H1 (cell line): ENCODE measurements at places on chromosomes 4 and X.

GRCh38 chr4:2572076-2572475, 35.6 kb downstream of the FAM193A start:
- no peak for DNase-seq

- DNase-seq: peak; percentile 56
These were observed at the start of gene GLRA2 for GRCh38 chrX:14529290-14529989. GLRA2 (plus strand) TSS chrX:14529536; CDS start chrX:14530058, 522 bp downstream.

DNA sequence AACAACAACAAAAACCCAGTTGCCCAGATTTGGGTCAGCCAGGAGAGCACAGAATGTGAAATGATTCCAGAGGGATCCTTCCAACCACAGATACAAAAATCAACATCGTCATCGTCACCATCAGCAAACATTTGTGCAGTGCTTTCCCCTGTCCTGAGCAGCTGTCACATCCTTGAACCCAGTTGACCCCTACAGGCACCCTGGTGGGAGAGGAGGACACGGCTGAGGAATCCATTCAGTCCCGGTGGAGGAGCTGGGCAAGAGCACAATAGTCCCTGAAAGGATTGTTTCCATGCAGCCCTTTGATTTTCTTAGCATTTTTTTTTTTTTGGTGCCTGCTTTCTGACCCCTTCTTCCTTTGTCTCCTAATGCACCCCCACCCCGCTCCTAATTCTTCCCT, 37.1 kb upstream of the STX18 start:
- no peak for DNase-seq

GRCh38 chr4:154590329-154591006, at the start of gene FGA:
FGA (minus strand) TSS chr4:154590742; CDS start chr4:154590687, 55 bp downstream.
- no peak for DNase-seq

- DNase-seq: no peak
These were observed 6.3 kb upstream of the SH3KBP1 start for GRCh38 chrX:19893727-19894126.

DNA sequence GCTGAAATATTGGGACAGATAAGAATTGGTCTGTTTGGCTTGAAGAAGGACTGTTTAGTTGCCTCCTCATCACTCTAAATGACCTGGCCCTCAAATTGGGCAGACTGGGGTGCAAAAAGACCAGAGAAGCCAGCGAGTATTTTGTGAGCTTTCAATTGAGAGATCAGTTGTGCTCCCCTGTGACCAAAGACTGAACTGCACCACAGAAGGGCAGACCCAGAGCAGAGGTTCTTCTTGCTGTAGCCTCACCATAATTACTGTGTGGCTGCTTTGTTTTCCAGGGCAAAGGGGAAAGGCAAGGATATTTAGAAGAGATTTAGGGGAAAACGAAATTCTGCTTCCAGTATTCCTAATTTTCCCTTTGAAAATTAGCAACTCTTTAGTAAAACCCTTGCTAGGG, 104.0 kb upstream of the MBNL3 start:
- DNase-seq: no peak

DNA sequence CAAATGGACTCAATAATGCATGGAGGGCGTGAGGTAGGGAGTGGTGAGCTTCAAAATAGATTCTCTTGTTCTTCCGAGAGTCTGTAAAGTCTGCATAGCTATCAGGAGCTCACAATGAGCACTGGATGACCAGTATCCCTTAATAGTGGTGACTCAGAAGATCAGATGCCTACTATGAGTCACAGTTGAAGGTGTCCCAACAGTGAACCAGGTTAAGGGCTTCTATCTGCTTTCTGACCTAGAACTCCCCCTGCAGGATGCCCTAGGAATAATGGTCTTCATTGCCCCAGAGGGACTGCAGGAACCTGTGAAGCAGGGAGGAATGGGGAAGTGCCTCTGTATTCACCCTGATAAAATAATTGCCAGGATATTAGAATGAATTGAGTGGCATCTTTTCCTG, 22.1 kb downstream of the DGKK start:
- DNase-seq: no peak

DNA sequence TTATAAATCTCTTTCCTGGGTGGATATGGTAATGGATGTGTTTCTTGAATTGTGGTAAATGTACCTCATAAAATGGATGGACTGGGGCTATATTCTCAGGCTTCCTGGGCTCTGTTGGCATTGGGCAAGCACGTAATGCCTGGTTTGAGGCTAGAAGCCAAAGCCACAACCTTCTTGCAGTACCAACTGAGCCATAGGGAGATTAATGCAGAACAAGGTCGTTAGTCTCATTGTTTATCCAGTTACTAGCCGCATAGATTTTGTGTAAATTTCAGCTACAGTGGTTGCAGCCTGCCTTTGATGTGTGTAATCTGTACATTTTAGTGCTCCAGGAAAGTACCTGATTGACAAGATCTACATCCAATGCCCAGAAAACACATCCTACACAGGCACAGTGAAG, 7.2 kb upstream of the LEF1 start:
- no peak for DNase-seq

- DNase-seq: peak; percentile 58
These were observed 14.0 kb upstream of the CDKN2AIP start for GRCh38 chr4:183430317-183430993.

DNA sequence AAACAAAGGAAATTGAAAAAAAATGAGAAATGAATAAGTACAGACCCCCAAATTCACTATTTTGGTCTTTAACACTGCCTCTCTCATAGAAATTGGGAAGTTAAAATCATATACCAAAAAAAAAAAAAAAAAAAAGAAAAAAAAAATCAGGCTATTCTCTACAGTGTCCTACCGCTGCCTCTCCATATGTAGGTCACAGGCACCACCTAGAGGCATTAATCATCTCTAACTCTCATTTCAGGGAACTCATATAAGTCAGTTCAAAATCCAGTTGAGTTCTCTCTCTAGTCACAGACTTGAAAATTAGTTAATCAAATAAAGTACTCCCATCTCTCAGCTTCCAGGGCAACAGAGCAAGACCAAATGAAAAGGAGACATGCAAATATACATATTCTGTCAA, 47.9 kb downstream of the COX18 start:
- no peak for DNase-seq

DNA sequence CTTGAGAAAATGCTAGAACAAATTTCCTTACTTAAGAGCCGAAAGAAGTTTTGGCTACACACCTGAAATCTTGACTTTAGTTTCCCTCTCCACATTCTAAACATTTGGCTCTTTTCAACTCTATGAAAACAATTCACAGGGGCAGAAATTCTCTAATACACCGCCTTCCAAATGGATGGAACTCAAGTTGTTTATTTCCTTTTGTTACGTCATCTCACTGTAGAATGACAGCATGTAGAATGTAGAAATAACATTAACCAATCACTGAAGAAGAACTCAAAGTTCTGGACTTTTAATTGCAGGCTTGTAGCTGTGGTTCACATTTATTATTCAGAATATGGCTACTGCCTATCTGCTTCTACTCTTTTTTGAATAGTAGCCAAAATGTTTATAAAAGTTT, 1.9 kb downstream of the DMP1 start:
- DNase-seq: no peak

- DNase-seq: no peak
These were observed 165.7 kb upstream of the MAMLD1 start for GRCh38 chrX:150197388-150197787.

GRCh38 chrX:79367907-79368306, 773 bp upstream of the ITM2A start:
- DNase-seq: no peak

- DNase-seq: no peak
These were observed 137.3 kb upstream of the RXFP1 start for GRCh38 chr4:158384414-158384813.

GRCh38 chr4:81136161-81136905, 78.7 kb downstream of the PRKG2 start:
- DNase-seq: no peak

- no peak for DNase-seq
These were observed 132.6 kb upstream of the ANK2 start for GRCh38 chr4:112916868-112917267.

GRCh38 chr4:77994194-77994721, 62.9 kb upstream of the FRAS1 start:
- DNase-seq: peak; percentile 39

- peak; percentile 21 for DNase-seq
These were observed 29.6 kb downstream of the ADH7 start for GRCh38 chr4:99405433-99406115.

GRCh38 chrX:16953606-16954211, 7.3 kb downstream of the REPS2 start:
- no peak for DNase-seq

- DNase-seq: no peak
These were observed 17.1 kb downstream of the RPL9 start for GRCh38 chr4:39441593-39441992.

- DNase-seq: no peak
These were observed 14.0 kb upstream of the TMEM156 start for GRCh38 chr4:39046249-39046648.

- DNase-seq: no peak
These were observed 67.1 kb downstream of the ATXN3L start for GRCh38 chrX:13252726-13253125.

DNA sequence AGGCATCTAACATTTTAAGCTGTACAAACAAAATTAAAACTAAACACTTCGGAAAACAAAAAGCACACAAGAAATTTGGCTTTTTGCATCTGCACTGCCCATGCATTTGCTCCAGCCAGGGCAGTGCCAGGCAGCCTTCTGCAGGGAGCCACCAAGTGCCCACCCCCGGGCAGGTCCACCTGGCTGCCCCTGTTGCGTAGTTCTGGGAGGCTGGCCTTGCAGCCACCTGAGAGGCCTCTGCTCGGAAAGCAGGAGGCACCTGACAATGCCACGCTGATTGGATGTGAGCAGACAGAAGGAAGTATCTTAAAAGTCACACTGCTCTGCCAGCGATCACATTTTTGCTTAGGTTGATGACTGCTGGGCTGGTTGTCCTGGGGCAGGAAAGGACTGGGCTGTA, 3.5 kb downstream of the TMEM271 start:
- no peak for DNase-seq

DNA sequence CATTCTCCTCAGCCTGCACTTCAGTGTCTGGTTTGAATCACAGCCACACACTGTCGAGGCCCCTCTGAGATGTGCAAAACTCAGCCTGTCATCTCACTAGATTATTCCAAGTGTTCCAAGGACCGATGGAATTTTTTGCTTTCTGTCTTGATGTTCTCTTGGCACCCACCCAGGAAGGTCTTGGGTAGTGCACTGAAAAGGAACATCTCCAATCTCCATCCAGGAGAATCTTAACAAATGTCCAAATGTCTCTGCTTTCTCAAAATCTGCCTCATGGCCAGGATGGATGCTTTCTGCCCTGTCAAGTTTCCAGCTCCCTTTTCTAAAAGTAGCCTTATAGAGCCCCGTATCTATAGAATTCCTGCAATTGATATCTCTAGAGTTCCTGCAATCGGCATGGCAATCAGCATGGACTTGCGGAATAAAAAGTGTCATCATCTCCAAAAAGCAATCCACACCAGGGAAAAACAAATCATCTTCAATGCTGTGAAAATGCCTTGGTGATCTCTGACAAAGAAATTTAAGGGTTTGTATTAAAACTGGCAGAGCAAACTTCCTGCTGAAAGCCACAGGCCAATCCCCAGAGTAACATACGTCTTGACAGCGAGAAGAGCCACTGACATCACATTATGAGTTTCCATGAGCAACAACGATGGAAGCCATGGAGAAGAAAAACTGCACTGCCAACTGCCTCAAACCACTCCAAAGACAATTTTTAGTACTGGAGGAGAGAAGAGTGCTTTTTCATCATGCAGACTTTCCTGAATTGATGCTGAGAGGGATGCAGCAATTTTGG, 215.3 kb upstream of the FAM9B start:
- DNase-seq: no peak

DNA sequence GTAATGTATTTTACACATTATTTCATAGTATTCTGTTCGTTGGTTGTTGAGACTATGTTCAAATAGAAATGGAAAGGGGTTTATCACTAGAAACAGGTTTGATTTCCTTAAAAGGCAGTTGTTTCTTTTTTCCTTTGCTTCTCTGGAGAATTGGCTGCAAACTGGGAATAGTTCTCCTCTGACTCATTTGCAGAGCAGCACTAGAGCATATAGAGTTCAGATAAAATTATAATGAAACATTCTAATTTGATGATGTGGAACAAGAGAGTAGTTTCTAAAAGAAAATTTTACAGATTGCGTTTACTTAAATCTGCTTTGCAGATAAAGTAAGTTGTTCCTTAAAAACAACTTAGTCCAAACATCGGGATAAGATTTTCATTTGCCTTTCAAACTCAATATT, 29.7 kb downstream of the SYNPO2 start:
- DNase-seq: no peak

DNA sequence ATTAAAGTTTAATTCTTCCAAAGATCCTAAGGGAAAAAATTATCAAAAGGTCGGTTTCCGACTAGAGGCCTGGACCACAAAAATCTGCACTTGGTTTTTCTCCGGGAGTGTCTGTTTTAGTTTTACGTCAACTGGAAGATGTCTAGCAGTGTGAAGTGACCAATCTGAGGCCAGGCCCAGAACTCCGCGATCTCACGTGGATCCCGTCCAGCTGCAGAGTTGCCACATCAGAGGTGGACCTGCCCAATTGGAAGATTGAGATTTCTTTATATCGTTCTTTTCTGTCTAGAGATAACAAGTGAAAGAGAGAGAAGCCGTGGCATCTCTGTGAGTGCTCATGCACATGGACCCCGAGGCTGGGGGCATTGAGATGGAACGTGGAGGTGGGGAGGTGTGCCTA, 115.8 kb downstream of the AFF1 start:
- DNase-seq: no peak

GRCh38 chr4:94762326-94762725, 4.6 kb downstream of the BMPR1B start:
- DNase-seq: no peak

DNA sequence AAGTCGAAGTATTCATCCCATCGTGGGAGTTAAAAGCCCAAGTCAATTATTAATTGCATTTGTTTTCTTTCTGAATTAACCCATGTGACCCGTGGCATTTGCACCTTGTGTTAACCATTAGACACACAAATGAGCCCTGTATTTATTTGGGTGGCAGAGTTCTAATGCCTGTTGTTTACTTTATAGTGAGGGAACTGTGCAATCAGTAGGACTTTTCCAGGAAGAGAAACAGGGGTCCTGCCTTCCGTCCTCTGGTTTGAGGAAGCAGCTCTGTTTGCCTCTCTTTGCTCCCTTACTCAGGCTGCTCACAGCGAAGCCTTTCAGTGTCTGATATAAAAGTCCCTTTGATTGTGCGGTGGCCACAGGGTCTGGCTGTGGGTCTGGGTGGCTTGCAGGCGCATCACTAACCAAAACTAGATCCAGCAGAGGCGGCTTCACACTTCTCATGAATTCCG, 263.6 kb downstream of the PTTG2 start:
- DNase-seq: no peak

- DNase-seq: no peak
These were observed 52.8 kb downstream of the P2RY10 start for GRCh38 chrX:78997870-78998558.

DNA sequence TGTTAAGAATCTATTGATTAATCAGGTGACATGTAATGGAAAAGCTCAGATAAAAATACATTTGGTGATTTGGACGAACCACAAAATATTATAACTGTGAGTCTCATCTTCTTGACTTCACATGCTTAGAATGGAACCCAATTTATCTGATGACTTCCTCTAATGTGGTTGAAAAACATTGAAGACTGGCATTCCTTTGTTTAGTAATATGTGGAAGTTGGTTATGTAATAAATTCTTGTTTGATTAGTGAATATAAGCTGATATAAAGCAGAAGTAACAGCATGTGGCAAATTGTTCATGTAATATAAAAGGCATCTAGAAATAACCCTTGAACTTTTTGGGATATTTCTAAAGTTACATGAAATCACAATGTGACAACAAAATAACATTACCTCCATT, 9.7 kb downstream of the GIMD1 start:
- DNase-seq: no peak

- no peak for DNase-seq
These were observed 32.3 kb downstream of the STPG2 start for GRCh38 chr4:98110929-98111328.

GRCh38 chr4:155818639-155819038, 47.4 kb downstream of the ASIC5 start:
- DNase-seq: no peak
